ENCODE measurements at places on chromosomes 7 and 10. TPM values are rescaled to one million over a fixed set of nuclear protein-coding genes. Genes with fewer than 3 reads are reported as not detected.
A peak's percentile ranks its signal among the peaks of the same experiment; 100 is the strongest.

Gene AUTS2
- total RNA-seq: 40.4 TPM

Gene ITGB8
- total RNA-seq: 14.2 TPM

Gene MBL2
- not detected for total RNA-seq

DNA sequence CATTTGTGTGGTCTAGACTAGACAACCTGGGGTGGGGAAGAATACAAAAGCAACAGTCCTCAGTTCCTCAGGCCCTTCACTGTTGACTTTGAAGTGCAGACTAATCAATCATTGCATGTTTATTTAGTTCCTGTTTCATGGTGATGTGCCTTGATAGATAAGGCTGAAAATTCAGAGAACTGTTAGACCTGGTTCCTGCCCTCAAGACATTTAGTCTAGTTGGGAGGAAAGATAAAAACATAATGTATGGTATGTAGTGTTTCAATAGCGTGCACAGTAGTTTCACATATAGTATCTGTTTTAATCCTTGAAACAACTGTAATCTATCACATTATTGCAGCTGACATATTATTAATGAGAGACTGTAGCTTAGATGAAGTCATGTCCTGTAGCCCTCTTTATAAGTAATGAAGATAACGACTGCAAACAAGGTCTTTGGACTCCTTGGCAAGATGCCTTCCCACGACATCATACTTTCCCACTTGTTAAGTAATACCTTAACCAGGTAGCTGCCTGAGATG is 124.0 kb downstream of the CELF2 start:
- DNase-seq: no peak
- no peak overlapping the region for H3K4me3 ChIP-seq
- H3K27me3 ChIP-seq: no peaks in the 10 kb centered on the region
- peaks cover 4% of the 10 kb centered on the region for H3K4me1 ChIP-seq
- no peak overlapping the region for H3K27ac ChIP-seq
- H3K36me3 ChIP-seq: no peaks in the 10 kb centered on the region

DNA sequence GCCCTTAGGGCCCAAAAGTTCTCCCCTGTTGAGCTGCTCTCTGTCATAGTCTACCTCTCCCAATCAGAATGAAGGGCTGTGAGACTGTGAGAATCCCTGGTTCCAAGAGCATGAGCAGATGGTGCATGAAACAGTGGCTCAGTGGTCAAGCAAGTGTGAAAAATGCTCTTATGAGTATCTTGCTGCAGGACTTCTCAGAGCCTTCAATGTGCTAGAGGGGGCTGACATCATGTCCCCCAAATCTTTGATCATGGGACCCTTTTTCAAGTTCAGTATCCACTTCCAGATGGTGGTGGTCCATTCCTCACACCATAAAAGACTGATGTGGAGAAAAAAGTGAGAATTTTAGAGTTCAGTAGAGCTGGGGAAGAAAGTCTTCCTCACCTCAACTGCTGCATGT is 265.3 kb upstream of the HABP2 start:
- H3K36me3 ChIP-seq: no peaks in the 10 kb centered on the region
- no peak overlapping the region for H3K4me3 ChIP-seq
- H3K27me3 ChIP-seq: no peaks in the 10 kb centered on the region

- H3K4me1 ChIP-seq: no peaks in the 10 kb centered on the region
- no peaks in the 10 kb centered on the region for H3K27me3 ChIP-seq
- no peaks in the 10 kb centered on the region for H3K36me3 ChIP-seq
These were observed 107.7 kb downstream of the CACNA2D1 start for GRCh38 chr7:82335927-82336326.

- H3K27ac ChIP-seq: no peak overlapping the region
- H3K36me3 ChIP-seq: no peaks in the 10 kb centered on the region
- DNase-seq: no peak
- H3K4me3 ChIP-seq: no peak overlapping the region
- no peaks in the 10 kb centered on the region for H3K27me3 ChIP-seq
- no peaks in the 10 kb centered on the region for H3K4me1 ChIP-seq
These were observed 60.4 kb downstream of the INSYN2A start for GRCh38 chr10:127135844-127136577.

- no peaks in the 10 kb centered on the region for H3K27me3 ChIP-seq
- no peaks in the 10 kb centered on the region for H3K4me1 ChIP-seq
These were observed 20.5 kb upstream of the FAM13C start for GRCh38 chr10:59382831-59383295.

GRCh38 chr7:4700577-4701235 is 18.6 kb downstream of the FOXK1 start:
- H3K4me1 ChIP-seq: peaks cover 4% of the 10 kb centered on the region
- H3K4me3 ChIP-seq: no peak overlapping the region
- H3K27ac ChIP-seq: peak overlapping the region; percentile 3
- no peaks in the 10 kb centered on the region for H3K36me3 ChIP-seq

- no peaks in the 10 kb centered on the region for H3K36me3 ChIP-seq
- H3K27ac ChIP-seq: no peak overlapping the region
- no peak overlapping the region for H3K4me3 ChIP-seq
- H3K27me3 ChIP-seq: no peaks in the 10 kb centered on the region
- no peak for DNase-seq
These were observed 106.0 kb downstream of the COL26A1 start for GRCh38 chr7:101468546-101469275.

GRCh38 chr10:101075775-101076174 is 14.0 kb downstream of the KAZALD1 start:
- peaks cover 13% of the 10 kb centered on the region for H3K27me3 ChIP-seq
- no peak overlapping the region for H3K27ac ChIP-seq
- no peaks in the 10 kb centered on the region for H3K36me3 ChIP-seq
- no peak overlapping the region for H3K4me3 ChIP-seq
- no peaks in the 10 kb centered on the region for H3K4me1 ChIP-seq
- no peak for DNase-seq

- H3K4me3 ChIP-seq: no peak overlapping the region
- no peaks in the 10 kb centered on the region for H3K4me1 ChIP-seq
- no peaks in the 10 kb centered on the region for H3K27me3 ChIP-seq
- peaks cover 56% of the 10 kb centered on the region for H3K36me3 ChIP-seq
These were observed 33.3 kb downstream of the ARHGAP19 start for GRCh38 chr10:97259119-97259518.

- H3K27ac ChIP-seq: no peak overlapping the region
- no peaks in the 10 kb centered on the region for H3K36me3 ChIP-seq
- no peak overlapping the region for H3K4me3 ChIP-seq
- DNase-seq: no peak
- H3K4me1 ChIP-seq: no peaks in the 10 kb centered on the region
- H3K27me3 ChIP-seq: no peaks in the 10 kb centered on the region
These were observed 53.4 kb upstream of the KIF5B start for GRCh38 chr10:32109603-32110002.

- no peaks in the 10 kb centered on the region for H3K27me3 ChIP-seq
- DNase-seq: no peak
These were observed 27.4 kb upstream of the CAPZA2 start for GRCh38 chr7:116834815-116835504.

DNA sequence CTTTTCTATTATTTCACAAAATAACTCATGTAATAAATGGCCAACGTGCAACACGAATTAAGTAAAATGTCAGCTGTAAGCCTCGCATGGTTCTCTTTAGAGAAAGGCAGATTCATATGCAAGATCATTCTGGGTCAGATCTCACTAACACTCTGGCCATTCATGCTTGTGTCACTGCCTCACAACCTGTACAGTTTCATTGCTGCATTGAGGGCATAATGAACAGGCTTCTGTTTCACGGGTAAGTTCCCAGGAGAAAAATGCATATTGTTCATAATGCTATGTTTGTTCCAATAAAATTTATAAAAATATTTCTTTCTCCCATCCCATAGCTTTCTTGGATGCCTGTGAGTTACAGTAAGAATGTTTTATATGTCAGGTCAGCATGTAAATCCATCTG is 734.0 kb upstream of the ANKRD30A start:
- no peak overlapping the region for H3K4me3 ChIP-seq
- no peak for DNase-seq
- no peaks in the 10 kb centered on the region for H3K36me3 ChIP-seq
- no peaks in the 10 kb centered on the region for H3K27me3 ChIP-seq
- H3K4me1 ChIP-seq: no peaks in the 10 kb centered on the region

DNA sequence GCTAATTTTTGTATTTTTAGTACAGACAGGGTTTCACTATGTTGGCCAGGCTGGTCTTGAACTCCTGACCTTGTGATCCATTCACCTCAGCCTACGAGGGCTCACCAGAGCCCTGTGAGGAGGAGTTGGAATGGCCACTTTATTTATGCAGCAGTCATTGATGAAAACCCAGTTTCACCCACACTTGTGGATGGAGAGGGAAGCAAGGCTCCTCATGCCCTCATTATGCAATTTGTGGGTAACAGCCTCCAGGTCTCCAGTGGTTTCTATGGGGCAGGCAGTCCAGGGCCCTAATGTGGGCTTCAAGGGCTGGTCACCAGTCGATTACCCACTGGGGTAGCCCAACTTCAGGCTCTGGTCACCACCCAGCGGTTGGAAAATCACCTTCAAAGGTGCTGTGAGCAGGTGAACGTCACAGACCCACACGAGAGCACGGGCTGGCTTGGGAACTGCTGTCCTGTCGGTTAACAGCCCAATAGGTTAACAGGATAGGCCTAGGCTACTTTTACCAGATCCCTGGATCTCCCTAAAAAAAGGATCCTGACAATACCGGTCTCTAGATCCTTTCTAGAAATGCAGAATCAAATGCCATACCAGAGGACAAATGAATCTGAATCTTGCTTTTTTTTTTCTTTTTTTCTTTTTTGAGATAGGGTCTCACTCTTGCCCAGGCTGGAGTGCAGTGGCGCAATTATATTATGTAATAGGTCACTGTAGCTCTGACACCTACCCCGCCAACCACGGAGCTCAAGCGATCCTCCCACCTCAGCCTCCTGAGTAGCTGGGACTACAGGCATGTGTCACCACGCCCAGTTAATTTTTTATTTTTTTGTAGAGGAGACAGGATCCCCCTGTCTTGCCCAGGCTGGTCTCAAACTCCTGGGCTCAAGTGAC is 97.8 kb downstream of the SLC37A3 start:
- H3K36me3 ChIP-seq: no peaks in the 10 kb centered on the region
- H3K27me3 ChIP-seq: no peaks in the 10 kb centered on the region
- no peaks in the 10 kb centered on the region for H3K4me1 ChIP-seq
- no peak for DNase-seq

GRCh38 chr7:112138325-112138852 is 67.8 kb downstream of the DOCK4 start:
- H3K27ac ChIP-seq: peak overlapping the region; percentile 34
- H3K4me3 ChIP-seq: no peak overlapping the region
- H3K27me3 ChIP-seq: no peaks in the 10 kb centered on the region
- H3K36me3 ChIP-seq: no peaks in the 10 kb centered on the region
- H3K4me1 ChIP-seq: no peaks in the 10 kb centered on the region
- DNase-seq: no peak

DNA sequence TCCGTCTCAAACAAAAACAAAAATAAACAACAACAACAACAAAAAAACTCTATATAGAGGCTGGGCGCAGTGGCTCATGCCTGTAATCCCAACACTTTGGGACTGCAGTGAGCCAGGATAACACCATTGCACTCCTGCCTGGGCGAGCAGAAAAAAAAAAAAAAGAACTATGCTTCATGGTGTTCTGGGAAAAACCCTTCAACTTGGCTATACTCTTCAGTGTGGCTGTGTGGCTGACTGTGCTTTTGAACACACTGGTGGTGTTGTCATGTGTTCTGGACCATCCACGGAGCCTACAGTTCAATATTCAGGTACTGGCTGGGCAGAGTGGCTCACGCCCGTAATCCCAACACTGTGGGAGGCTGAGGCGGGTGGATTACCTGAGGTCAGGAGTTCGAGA is 26.5 kb downstream of the SNX8 start:
- H3K36me3 ChIP-seq: no peaks in the 10 kb centered on the region
- H3K4me3 ChIP-seq: no peak overlapping the region
- H3K27me3 ChIP-seq: no peaks in the 10 kb centered on the region
- DNase-seq: no peak
- no peak overlapping the region for H3K27ac ChIP-seq

DNA sequence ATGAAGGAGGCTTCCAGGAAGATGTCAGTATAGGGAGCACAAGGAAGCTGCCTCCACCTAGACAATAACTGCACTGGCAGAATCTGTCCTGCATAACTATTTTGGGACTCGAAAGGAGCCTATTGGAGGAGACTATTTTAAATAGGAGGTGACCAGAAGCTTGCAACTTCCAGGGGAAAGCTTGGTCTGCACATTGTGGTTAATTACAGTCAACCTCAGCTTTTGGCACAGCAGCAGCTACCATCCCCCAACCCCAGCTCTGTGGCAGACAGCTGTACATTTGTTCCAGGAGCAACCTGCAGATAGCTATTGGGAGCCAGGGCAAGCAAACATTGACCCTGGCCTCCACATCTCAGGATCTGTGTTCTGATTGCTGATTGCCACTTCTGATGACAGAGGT is 46.3 kb upstream of the NANOS1 start:
- DNase-seq: no peak
- H3K4me1 ChIP-seq: no peaks in the 10 kb centered on the region
- no peaks in the 10 kb centered on the region for H3K36me3 ChIP-seq
- no peak overlapping the region for H3K4me3 ChIP-seq

DNA sequence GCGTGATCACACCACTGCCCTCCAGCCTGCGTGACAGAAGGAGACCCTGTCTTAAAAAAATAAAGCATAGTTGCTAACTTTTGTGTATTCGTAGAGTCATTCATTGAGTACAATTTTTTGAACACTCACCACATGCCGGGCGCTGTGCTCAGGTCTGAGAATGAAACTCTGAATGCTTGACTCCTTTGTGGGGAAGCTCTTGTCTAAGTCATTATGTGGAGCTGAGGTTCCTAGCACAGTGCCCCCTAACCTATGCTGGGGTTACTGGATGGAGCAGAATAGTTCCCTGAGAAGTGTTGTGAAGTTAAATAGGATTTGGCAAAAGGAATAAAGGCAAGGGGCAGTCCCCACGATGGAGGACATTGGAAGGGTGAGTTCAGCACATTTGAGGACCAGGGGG is 123.3 kb downstream of the CELF2 start:
- no peak overlapping the region for H3K27ac ChIP-seq
- no peaks in the 10 kb centered on the region for H3K36me3 ChIP-seq
- no peak overlapping the region for H3K4me3 ChIP-seq
- H3K4me1 ChIP-seq: peaks cover 21% of the 10 kb centered on the region
- no peaks in the 10 kb centered on the region for H3K27me3 ChIP-seq
- no peak for DNase-seq

GRCh38 chr10:100659361-100660098 is 85.9 kb upstream of the PAX2 start:
- H3K27ac ChIP-seq: no peak overlapping the region
- H3K4me3 ChIP-seq: no peak overlapping the region
- peaks cover 67% of the 10 kb centered on the region for H3K27me3 ChIP-seq
- H3K4me1 ChIP-seq: no peaks in the 10 kb centered on the region

- no peak overlapping the region for H3K27ac ChIP-seq
- H3K4me1 ChIP-seq: no peaks in the 10 kb centered on the region
- H3K4me3 ChIP-seq: no peak overlapping the region
These were observed 150.8 kb upstream of the TMEM229A start for GRCh38 chr7:124183649-124184048.

GRCh38 chr7:112255388-112255720 is 48.9 kb downstream of the ZNF277 start:
- H3K27me3 ChIP-seq: no peaks in the 10 kb centered on the region
- H3K36me3 ChIP-seq: no peaks in the 10 kb centered on the region
- H3K4me1 ChIP-seq: peaks cover 3% of the 10 kb centered on the region
- H3K27ac ChIP-seq: no peak overlapping the region
- H3K4me3 ChIP-seq: no peak overlapping the region
- no peak for DNase-seq

- H3K4me3 ChIP-seq: no peak overlapping the region
- H3K27me3 ChIP-seq: peaks cover 43% of the 10 kb centered on the region
- DNase-seq: no peak
- no peak overlapping the region for H3K27ac ChIP-seq
- H3K36me3 ChIP-seq: no peaks in the 10 kb centered on the region
These were observed 176.7 kb downstream of the EMX2 start for GRCh38 chr10:117718986-117719920.

All from left lung (tissue), 14 donors.